NCI-H510A (cell line): ENCODE measurements at places on chromosomes 6 and 20.

GRCh38 chr6:138657065-138657425 lies 116.5 kb upstream of the CCDC28A start:
- DNase-seq: no peak

- no peak for DNase-seq
Observed at GRCh38 chr20:57412347-57413029, 21.3 kb downstream of the RBM38 start.

GRCh38 chr6:124164343-124164742 lies 360.7 kb downstream of the NKAIN2 start:
- no peak for DNase-seq

- no peak for DNase-seq
Observed at GRCh38 chr6:52423448-52423847, 3.3 kb downstream of the EFHC1 start.

DNA sequence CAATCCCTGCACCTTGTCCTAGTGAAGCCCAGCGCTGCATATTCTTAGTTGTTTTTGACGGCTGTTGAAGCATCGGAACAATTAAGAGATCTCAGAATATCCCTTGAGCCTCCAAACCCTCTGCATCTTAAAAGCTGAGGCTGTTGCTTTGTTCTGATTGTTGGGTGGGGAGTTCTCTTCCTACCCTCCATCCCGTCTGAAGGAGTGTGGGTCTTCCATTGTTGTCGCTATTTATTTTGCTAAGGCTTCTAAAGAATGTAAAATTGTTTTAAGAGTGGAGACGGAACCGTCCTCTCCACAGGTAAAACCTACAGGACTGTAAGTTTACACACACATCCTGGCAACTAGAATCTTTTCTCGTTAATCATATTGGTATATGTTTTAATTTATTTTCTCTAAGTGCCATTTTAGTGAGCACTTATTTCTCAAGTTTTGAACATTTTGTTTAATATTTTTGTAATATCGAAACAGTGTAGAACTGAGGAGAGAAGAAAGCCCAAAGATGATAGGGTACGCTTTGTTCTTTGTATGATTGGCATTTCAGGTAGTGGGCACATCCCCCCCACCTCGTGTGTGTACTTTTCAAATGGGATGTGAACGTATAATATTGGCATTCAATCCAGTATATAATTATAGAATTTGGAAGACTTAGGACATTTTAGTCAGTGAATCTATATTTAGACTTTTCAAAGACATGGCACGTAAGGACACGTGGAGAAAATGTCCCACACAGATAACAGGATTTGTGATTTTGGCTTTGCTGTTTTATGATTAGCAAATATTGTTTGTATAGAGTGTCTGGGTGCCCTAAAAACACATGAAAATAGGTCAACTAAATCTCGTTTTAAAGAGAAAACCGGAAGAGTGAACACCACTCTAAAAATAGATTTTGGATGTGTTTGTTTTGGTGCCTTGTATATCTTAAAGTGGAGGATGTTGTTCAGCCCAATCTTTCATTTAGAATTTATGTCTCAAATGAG lies 1.3 kb downstream of the RNF146 start:
- DNase-seq: no peak

GRCh38 chr6:39901670-39902069 lies 32.6 kb downstream of the MOCS1 start:
- no peak for DNase-seq

GRCh38 chr6:122624853-122625252 lies 14.6 kb downstream of the PKIB start:
- DNase-seq: no peak

- no peak for DNase-seq
Observed at GRCh38 chr6:5096482-5096881, 11.3 kb downstream of the PPP1R3G start.

GRCh38 chr6:51495096-51495495 lies 592.3 kb downstream of the PKHD1 start:
- DNase-seq: no peak

DNA sequence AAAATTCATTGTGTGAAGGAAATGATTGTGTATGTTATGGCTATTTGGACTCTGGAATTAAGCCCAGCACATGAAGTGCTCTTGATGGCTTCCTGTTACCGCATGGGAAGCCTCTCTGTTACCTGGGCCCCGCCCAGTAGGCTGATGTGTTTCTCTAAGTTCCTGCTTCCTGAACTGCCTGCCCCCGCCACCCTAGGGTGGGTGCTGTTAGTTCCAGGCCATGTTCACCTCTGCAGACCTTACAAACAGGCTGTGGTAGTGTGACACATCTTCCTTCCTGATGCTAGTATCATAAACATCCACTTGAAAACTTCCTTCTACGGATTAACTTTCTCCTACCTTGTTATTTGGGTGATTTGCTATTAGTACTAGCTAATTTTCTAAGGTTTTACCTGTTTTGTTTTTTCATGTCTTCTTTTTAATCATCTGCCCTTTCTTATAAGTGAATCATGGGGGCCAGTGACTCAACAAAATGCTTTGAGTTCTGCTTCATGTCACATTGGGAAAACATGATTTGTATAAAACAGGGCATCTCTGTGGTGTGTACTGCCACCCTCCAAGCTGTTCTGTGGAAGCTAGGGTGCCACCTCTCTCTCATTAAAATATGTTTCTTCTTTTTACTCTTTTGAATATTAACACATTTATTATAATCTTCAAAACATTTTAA lies 40.6 kb downstream of the SH3BGRL2 start:
- DNase-seq: peak; percentile 56

DNA sequence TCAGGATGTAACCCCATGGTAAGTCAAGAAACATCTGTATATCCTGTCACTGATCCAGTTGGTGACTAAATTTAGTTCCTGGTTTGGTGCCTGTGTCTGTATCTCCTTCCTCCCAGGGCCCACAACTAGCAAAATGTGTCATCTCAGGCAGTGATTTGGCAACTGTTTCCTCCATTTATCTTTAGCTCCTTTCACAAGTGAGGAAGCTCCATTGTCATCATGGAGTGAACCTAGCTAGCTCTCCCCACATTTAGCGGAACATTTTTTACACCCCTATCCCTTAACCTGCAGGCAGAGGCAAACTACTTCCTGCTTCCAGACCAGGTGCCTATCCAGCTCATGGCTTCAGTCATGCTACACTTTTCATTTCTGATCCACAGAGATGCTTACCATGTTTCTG lies 99.5 kb downstream of the IPCEF1 start:
- DNase-seq: no peak

- no peak for DNase-seq
Observed at GRCh38 chr6:7165002-7165889, 57.5 kb downstream of the RREB1 start.

- DNase-seq: no peak
Observed at GRCh38 chr6:99233219-99233618, 116.3 kb downstream of the FAXC start.

- no peak for DNase-seq
Observed at GRCh38 chr6:126267626-126268025, 72.3 kb upstream of the CENPW start.

DNA sequence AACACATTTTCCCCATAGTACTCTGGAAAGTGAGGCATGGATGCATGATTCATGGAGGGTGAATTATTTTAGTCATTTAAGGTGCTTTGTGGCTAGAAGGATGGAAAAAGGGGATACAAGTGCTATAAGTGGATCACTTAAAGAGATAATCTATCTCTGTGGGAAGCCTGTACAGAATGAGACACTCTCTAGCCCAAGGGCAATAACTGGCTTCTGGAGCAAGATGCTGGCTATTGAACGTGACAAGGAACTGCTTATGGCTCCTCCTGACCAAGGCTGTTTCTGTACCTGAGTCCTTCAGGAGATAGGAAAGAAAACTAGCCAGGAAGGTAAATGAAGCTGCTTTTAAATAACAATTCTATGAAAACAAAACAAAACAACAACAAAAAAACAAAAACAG lies 590.7 kb downstream of the EYS start:
- DNase-seq: no peak

- DNase-seq: no peak
Observed at GRCh38 chr6:25576919-25577318, 75.1 kb upstream of the SCGN start.

DNA sequence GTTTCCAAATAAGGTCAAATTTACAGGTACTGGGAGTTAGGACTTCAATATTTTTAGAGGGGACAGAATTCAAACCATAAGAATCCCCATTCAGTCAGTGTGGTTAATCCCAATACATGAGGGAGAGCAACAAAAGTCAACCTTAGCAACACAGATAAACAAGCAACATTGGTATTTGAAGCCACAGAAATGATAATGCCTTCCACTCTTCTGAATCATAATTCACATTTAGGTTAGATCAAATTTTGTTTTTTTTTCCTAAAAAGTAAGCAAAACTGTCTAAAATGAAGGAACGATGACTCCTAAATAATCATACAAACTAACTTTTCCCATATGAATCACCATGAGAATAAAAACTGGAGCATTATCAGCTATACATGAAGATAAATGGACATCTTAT lies 246.0 kb upstream of the TENT5A start:
- no peak for DNase-seq

DNA sequence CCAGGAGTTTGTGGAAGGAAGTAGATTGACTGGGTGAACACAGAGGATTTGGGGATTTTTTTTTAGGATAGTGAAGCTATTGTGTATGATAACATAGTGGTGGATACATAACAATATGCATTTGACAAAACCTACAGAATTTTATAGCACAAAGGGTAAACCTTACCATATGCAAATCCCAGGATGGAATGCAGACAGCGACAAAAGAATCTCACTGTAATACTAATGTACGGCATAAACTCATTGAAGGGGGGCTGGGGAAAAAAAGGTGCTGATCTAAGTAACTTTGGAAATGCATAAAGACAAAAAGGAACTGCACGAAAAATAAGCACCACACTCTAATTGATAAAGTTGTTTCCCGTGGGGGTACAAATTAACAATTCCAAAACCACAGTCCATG lies 15.2 kb upstream of the PLAGL1 start:
- DNase-seq: no peak

- no peak for DNase-seq
Observed at GRCh38 chr6:147839708-147840610, 331.5 kb downstream of the SAMD5 start.

GRCh38 chr6:163416557-163417253 lies 2.2 kb downstream of the QKI start:
- no peak for DNase-seq

- no peak for DNase-seq
Observed at GRCh38 chr6:32581315-32582095, 8.1 kb downstream of the HLA-DRB1 start.

DNA sequence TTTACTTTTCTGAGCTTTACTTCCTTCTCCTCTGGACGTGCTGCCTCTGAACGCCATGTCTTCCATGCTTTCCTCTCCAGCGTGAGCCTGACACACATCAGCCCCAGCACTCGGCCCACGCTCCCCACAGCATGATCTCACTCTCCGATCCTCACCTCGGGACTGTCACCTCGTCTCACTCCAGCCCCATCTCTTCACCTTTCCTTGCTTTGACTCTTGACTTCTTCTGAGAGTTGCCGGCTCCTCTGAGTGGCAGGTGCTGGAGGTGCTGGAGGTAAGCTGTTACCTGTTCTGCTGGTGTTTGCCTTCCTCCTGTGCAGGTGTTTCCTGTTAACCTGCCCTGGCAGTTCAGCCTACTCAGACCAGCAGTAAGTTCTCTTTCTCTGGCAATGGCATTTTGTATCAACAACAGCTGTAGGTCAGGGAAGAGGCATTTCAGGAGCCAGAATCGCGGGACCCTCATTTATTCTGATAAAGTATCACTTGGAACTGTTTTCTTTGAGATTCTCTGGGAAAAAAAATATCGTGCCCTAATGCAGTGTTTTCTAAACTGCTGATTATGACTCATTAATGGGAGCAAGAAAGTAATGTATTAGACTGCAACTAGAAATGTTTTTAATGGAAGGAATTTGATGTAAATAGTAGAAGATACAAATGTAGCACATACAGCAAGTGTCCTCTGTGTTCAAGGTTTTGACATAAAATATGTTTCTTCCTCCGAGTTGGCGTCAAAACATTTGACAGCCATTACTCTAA lies 106.5 kb downstream of the ARID1B start:
- peak; percentile 62 for DNase-seq

DNA sequence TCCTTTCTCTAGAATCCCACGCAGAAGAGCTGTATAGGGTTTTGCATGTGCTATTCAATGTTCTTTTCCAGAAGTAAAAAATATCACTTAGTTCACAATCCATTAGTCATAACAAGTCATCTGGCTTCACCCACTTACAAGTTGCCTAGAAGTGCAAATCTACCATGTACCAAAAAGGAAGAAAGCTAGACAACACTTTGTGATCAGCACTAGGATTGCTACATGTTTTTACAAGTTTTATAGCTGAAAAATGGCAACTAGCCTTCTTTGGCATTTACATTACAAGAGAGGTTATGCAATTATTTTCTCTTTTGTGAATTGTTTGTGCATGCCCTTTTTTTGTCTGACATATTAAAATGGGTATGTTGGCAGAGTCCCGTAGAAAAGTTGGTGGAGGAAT lies 85.6 kb upstream of the PTPRK start:
- DNase-seq: no peak

- no peak for DNase-seq
Observed at GRCh38 chr6:156731396-156731795, 45.8 kb upstream of the ARID1B start.

DNA sequence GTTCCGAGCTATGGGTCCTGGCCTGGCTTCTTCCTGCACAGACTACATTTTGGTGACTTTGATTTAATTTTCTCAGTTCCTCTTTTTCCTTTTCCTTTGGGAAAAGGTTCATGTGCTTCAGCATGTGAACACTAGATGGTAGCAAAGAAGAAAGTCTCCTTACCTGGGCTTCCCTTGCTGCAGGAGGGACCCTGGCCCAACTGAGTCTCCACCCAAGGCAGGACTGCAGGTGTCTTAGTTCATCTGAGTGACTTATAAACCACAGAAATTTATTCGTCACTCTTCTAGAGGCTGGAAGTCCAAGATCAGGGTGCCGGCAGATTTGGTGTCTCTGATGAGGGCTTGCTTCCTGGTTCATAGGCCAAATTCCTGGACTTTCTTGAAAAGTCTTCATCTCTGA lies 163.2 kb downstream of the SYCP2 start:
- no peak for DNase-seq

- no peak for DNase-seq
Observed at GRCh38 chr6:137106183-137106582, 61.4 kb upstream of the IL20RA start.

- DNase-seq: no peak
Observed at GRCh38 chr6:1761477-1761877, 151.8 kb downstream of the FOXC1 start.

- DNase-seq: no peak
Observed at GRCh38 chr20:3398681-3399252, 8.7 kb downstream of the DNAAF9 start.

- DNase-seq: no peak
Observed at GRCh38 chr6:135161411-135162395, 19.4 kb upstream of the MYB start.
